ENCODE measurements at places on chromosomes 6 and 20.

GRCh38 chr6:142886431-142887170 is 58.4 kb downstream of the HIVEP2 start:
- no peak for DNase-seq

GRCh38 chr6:29589423-29590048 is 4.6 kb downstream of the OR2H2 start:
- DNase-seq: no peak

DNA sequence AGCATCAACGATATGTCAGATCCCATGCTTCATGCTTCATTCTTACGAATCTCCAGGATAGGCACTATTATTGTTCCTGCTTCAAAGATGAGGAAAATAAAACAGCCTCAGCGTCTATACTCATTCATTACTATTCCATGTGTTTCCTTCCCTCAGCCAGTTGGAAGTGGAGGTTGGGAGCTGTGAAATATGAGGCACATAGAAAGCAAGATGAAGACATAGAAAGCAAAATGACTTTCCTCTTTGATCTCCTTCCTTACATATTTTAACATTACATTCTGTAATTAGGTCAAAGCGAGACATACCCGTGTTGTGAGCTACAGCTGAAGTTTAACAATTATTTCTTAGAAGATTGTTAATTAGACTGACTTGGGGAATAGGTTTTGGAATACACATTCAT is 125.4 kb downstream of the FYN start:
- DNase-seq: no peak

- DNase-seq: no peak
Observed at GRCh38 chr20:62220666-62221568, 839 bp upstream of the HRH3 start.

- no peak for DNase-seq
Observed at GRCh38 chr6:107571354-107571753, 81.4 kb downstream of the SOBP start.

GRCh38 chr6:37861452-37861851 is 41.9 kb downstream of the ZFAND3 start:
- no peak for DNase-seq

- no peak for DNase-seq
Observed at GRCh38 chr6:53608396-53608795, 57.2 kb downstream of the KLHL31 start.

DNA sequence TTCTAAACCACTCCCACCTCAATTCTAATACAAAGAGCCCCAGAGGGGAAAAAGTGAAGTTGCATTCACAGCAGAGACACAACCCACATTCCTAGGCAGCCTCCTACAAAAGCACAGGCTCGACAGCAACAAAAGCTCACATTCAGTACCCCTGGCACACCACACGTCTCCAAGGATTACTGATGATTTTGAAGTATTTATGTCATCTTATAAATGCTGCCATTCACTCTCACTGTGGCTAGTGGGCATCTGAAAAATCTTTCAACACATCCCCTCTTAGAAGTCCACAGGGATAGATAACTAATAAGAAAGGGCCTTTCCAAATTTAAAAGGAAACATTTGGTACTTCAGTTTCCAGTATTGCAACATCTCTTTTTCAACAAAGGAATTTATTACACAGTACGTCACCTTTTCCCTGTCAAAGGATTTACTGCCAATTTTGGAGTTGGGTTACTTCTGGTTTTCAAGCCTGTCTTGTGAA is 146.7 kb downstream of the TASP1 start:
- no peak for DNase-seq

DNA sequence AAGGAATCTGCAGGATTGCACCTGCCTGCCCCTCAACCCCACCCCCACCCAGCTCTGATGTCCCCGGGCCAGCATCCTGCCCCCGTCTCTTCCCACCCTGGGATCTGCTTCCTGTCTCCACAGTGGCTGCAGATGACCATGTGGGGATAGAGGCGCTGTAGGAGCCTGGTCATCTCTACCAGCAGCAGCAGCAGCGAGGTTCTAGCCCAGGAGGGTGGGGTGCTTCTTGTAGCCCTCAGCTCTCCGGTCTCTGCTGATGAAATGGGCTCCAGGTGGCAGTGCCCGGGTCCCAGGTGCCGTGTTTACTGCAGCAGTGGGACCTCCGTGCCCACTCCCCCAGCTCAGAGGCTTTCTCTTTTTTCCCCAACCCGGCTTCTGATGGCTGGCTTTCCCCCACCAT is 25.2 kb downstream of the CAPN11 start:
- DNase-seq: no peak

DNA sequence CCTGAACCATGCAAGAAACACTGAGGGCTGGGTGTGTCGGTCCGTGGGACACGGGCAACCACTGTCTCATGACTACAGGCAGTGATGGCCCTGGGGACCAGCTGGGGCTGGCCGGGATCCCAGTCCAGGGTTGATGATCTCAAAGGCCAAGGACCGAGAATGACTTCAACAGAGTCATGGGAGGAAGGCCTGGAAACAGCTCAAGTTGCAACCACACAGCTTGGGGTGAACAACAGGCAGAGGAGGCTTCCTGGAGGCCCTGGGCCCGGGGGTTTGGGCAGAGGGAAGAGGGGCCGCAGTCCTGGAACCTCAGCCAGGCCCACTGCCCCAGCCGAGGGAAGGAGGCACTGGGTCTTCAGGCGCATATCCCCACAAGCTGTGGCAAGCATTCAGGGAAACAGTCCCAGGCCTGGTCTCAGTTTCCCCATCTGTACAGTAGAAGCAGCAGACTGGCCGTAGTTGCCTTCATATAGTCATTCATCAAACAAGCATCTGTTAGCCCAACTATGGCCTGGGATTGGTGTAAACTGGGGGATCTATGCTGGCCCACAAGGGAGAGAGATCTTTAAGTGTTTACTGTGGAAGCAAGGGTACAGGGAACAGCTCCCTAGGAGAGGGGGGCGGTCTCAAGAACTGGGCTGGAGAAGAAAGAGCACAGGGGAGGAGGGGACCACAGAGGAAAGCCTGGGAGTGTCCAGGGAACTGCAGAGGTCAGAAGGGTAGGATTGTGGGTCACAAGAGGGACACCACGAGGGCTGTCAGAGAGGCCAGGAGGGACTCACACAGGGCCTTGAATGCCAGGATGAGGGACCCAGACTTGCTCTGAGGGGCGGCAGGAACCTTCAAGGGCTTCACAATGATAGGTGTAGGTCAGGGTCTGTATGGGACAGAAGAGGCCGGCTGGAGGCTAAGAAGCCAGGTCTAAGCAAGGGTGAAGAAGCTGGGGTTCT is 2.1 kb downstream of the MYL9 start:
- no peak for DNase-seq

DNA sequence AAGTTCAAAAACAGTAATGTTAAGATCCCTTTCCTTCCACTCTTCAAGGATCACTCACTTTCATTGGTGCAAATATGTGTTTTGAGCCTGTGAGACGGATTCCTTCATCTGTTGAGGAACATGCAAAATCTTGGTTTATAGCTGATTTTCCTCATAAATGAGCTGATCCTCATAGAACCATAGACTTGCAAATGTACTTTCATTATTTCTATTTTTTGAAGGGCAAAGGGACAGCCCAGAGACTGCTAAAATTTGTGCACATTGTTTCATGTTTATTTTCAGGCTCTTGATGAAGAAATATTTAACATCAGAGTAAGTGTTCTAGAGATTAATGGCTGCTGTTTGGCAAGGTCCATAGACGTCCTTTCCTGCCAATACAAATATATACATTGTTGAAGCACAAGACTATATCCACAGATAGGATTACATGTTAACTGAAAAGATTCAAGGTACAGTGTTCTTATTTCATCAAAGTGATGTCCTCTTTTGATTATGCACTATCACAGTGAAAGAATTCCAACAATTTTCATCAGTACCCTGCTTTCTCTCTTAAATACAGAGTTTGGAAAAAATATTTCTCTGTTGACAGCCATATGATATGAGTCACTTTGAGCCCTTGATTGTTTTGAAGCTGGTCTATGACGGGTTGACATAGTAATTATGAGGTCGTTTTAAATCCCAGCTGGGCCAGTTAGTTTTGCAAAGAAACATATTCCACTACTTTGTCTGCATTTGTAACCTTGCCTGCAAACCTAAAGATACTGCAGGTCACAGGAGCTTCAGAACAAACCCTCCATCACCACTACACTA is 95.7 kb downstream of the FILIP1 start:
- no peak for DNase-seq

- no peak for DNase-seq
Observed at GRCh38 chr6:20688710-20689500, 154.6 kb downstream of the CDKAL1 start.

- no peak for DNase-seq
Observed at GRCh38 chr20:46646659-46647380, 4.4 kb downstream of the SLC13A3 start.

DNA sequence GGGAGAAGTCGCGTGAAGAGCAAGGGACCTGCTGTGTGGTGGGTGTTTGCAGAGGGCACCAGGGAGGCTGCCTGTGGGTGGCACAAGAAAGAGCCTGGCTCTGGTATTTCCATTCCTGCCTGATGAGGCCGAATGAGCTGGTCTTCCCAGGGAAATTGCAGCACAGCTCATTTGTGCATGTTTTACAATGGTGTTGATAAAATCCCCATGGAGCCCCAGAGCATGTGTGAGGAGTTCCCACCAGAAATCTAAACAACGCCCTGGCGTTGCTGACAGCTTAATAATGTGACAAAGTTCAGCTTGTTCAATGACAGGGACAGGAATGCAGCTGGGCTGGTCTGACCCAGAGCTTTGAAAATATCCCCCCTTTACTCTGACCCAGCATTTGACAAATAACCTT is 135.5 kb downstream of the CLIC5 start:
- DNase-seq: no peak

GRCh38 chr6:85396159-85396808 is 53.6 kb upstream of the NT5E start:
- DNase-seq: no peak

GRCh38 chr20:56409521-56409920 is 2.5 kb upstream of the CASS4 start:
- DNase-seq: no peak

GRCh38 chr20:19934792-19935491 is 82.2 kb upstream of the NAA20 start:
- DNase-seq: no peak

Measured in stimulated activated CD4-positive, alpha-beta T cell treated with anti-CD3 and anti-CD28 coated beads, TNF-alpha, amount 100 ng/mL, for 1 hour (primary cell).